ENCODE measurements at places on chromosomes 5 and 9.

DNA sequence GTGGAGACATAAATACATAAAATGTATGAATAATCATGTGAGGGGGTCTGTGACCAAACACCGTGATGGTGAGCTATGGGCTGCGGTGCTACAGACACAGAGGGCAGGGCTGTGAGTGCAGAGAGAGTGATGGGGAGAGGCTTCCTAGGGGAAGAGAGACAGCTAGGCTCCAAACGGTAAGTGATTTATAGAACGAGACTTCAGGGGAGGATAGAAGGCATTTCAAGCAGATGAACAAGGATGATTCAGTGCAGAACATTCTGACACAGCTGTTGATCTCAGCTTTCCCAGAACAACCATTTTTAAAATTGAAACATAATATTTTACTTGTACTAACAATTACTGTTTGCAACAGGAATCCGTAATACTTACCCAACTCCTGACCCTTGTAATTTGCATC is 100.7 kb downstream of the GAS1 start:
- no peak for DNase-seq

GRCh38 chr5:111848476-111848875 is 91.5 kb upstream of the NREP start:
- no peak for DNase-seq

DNA sequence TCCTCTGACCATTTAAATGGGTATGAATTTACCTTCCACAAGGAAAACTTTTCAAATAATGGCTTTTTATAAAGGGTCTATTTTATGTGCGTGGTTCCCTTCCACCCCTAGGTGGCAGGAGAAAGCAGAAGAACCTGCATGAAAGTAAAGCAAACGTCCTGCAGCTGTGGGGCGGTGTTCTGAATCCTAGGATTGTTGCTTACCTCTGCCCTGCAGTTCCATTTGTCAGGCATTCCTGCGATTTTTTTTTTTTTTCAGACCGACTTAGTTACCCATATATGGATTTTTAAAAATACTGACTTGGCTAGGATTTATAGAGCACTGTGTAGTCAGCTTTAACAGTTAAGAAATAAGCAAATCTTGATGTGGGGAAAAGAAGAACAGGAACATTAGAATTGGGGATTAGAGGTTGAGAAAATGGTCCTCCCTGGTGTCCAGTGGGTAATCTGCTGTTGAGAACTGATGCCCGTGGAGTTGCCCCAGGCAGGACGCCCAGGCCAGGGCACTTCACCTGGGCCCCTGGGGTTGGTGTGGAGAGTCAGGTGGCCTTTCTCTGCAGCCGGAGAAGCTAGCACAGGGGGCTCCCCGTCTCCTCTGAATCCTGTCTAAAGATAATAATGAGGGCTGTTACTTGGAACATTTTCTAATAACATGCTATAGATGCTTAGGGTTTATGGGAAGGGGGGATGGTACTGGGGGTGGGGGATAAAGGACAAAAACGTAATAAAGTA is 30.4 kb upstream of the LTC4S start:
- DNase-seq, result no peak

DNA sequence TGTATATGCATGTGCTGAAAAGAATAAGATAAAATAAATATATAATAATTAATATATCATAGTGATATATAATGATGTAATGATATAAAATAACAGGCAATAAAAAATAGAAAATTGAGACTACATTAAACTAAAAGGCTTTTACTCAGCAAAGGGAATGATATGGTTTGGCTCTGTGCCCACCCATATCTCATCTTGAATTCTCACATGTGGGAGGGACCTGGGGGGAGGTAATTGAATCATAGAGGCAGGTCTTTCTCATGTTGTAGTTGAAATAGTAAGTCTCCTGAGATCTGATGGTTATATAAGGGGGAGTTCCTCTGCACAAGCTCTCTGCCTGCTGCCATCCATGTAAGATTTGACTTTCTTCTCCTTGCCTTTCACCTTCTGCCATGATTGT is 1550.9 kb upstream of the CDH6 start:
- DNase-seq, result no peak

DNA sequence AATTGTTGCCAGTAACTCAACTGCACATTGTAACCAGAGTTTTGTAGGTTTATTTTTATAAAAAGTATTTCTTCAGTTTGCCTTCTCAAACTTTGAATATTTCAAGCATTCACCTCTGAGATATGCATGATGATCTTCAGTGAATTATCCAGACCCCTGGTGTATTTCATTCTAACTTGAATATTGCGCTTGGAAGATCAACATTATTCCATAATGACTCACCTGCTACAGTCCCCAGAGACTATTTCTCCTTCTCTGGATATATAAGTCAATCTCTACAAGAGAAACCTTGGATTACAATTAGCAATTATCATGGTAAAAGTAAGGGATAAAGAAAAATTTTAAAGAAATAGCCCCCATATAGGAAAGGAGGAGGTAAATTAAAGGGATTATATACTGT is 1041.0 kb downstream of the TLE1 start:
- no peak for DNase-seq

DNA sequence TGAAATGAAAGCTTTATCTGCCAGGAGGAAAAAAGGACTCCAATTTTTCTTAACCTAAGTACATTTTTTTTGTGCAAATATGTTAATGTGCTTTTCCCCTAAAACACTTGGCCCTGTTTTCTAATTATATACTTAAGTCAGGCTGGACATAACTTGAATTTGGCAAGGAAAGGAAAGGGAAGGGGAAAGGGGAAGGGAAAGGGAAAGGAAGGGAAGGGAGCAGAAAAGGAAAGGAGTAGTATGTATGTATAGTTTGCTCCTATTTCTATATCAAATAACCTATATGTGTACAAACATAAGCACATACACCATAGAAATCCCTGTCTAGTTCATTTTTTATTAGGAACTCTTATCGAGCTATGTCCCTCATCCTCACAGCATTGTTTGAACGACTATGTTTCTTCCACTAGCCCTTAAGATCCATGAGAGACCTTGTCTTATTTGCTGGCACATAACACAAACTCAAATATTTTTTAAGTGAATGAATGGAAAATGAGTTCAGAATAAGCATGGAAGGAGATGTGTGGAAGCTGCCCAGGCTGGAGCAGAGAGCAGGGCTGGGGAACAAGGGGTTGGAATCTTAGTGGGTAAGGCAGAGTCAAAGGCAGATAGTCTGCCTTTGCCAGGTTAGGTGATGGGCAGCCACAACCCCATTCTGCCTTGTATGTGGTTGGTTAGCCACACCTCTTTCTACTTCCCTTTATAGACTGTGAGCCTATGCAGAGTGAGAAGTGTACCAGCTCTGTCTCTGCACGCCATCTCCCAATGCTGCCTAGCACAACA is 70.0 kb downstream of the KLHL3 start:
- DNase-seq, result no peak

DNA sequence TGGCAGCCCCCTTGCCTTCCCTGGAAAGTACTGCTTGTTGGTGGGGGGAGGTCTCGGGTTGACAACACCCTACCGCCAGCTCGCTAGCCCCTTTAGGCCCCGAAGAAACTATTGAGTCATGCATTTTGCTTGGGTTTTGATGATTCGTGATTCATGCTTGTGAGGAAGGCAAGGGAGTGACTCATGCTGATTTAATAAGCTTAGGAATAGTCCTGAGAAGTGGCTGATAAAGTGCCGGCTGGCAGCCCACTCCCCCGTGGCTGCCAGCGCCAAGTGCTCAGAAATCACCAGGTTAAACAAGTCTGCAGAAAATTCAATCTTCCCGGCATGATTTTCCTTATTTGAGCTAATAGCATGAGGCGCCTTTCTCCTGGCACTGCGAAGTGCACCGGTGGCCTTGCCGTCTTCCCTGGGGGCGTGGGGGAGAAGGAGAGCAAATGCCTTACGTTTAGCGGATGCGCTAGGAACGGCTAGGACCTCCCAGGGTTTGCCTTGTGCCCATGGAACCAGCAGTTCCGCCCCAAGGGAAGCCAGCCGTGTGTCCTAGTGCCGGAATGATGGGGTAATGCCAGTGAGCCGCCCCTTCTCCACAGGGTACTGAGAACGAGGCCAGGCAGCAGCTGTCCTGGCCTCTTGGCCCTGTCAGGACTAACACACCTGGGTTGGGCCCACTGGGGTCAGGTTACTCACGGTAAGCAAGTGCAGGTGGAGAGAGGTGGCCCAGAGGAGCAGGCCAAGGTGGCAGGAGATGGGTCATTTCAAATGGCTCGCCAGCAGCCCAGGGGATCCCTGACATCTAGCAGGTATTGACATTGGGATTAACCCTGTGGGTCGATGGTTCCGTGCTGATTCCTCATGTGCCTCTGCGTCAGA is 151.9 kb downstream of the MACROH2A1 start:
- peak; percentile 73 for DNase-seq

DNA sequence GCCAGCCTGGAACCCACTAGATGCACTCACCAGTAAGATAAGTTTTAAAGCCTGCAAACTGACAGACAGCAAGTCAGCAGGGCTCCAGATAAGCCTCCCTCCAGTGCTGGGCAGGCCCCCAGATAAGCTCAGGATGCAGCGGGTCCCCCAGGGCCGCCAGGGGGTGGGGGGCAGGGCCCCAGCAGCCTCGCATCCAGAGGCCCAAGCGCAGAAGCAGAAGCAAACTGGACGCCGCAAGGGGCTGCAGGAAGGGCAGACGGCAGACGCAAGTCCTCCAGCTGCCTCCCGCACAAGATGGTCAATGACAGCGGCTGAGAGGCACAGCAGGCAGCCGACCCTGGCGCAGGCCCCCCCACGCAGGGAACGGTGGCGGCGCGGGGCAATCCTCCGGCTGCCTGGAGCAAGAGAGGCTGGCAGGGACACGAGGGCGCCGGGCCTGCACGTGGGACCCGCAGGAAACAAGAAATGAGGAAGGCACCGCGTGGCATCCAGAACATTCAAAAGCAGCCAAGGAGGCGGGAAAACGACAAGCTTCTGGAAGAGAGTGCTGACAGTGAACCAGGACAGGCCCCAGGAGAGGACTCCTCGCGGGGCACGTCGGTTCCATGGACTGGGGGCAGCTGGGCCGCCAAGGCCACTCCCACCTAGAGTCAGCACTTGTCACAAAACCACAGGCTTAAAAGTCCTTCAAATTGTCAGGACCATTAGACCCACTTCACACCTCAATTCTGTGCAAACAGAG is 49.8 kb downstream of the ROR2 start:
- no peak for DNase-seq

GRCh38 chr5:121175986-121176385 is 675.7 kb upstream of the FTMT start:
- DNase-seq, result no peak

DNA sequence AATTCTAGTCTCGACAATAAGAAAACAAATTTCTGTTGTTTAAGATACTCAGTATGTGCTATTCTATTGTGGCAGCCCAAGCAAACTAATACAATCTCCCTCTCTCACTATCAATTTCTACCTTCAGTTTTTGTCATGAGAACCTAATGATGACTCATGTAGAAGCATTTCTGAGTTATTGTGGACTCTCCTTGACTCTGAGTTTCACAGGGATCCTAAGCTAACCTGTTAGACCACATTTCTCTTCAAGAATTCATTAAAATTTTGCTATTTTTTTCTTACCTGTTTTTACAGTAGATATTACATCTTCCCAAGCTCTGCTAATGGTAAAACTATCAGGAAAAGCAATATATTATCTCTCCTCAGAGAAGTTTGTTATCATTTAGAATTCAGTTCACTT is 599.1 kb upstream of the TYRP1 start:
- DNase-seq, result no peak

DNA sequence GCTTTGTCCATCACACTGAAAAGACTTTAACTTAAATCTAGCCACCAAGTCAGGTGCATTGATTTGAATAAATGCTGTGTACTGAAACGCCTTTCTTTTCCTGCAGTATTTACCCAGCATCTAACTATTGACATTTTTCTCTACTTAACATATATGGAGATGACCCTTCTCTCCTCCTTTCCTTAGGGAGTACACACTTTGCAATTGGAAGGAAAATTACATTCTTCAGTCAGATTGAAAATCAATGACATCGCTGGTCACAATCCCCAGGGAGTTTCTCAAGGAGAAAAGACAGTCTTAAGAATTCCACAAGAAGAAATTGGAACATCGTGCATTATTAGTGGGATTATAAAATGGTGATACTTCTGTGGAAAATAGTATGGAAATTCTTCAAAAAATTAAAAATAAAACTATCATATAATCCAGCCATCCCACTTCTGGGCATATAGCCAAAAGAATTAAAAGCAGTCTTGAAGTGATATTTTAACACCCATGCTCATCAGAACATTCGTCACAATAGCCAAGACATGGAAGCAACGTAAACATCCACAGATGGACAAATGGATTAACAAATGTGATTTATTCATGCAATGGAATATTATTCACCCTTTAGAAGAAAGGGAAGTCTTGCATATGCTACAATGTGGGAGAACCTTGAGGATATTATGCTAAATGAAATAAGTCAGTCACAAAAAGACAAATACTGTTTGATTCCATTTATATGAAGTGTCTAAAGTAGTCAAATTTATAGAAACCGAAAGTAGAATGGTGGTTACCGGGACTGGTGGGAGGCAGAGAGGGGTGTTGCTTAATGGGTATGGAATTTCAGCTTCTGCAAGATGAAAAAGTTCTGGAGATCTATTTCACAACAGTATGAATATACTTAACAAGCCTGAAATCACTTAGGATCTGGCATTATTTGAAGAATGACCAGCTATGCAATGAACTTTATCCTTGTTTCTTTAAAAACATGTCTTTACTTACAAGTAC is 14.3 kb upstream of the FREM1 start:
- no peak for DNase-seq

DNA sequence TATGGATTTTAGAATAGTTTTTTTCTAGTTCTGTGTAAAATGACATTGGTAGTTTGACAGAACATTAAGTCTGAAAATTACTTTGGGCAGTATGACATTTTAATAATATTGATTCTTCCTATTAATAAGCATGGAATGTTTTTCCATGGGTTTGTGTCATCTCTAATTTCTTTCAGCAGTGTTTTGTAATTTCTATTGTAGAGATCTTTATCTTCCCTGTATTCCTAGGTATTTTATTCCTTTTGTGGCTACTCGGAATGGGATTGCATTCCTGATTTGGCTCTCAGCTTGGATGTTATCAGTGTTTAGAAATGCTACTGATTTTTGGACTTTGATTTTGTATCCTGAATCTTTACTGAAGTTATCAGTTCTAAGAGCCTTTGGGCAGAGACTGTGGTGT is 420.4 kb downstream of the KIAA0825 start:
- no peak for DNase-seq

GRCh38 chr5:170596482-170597044 is 92.7 kb downstream of the KCNIP1 start:
- DNase-seq, result no peak

DNA sequence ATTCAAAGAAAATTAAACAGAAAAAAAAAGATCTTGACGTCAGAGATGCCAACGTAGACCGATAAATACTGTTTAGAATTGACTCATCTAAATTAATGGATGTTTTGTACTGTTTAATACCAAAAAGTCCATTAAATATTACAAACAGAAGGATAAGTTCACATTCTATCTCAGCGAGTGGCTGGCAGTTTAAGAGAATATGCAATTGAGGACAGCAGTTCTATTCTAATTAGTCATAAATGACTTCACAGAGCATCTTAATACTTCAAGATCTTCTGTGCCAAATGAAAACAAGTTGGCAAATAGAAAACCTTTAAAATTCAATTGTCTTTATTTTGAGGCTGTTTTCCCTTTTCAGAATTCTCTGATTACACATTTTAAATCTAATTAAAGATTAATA is 326.6 kb upstream of the NREP start:
- no peak for DNase-seq
